ENCODE measurements at places on chromosomes 7 and 10.

GRCh38 chr7:123754271-123754871 is 5.6 kb upstream of the WASL start:
- peaks cover 43% of the 10 kb centered on the region for H3K4me1 ChIP-seq
- no peak for DNase-seq
- H3K27me3 ChIP-seq: no peaks in the 10 kb centered on the region
- no peak overlapping the region for H3K4me3 ChIP-seq
- H3K36me3 ChIP-seq: no peaks in the 10 kb centered on the region
- H3K27ac ChIP-seq: peak overlapping the region; percentile 29

- H3K27me3 ChIP-seq: no peaks in the 10 kb centered on the region
- no peak overlapping the region for H3K27ac ChIP-seq
- no peak overlapping the region for H3K4me3 ChIP-seq
- no peak for DNase-seq
Observed at GRCh38 chr7:7596176-7596575, 29.5 kb downstream of the MIOS start.

- no peak overlapping the region for H3K4me3 ChIP-seq
- DNase-seq: no peak
- H3K27me3 ChIP-seq: peaks cover 34% of the 10 kb centered on the region
Observed at GRCh38 chr7:1703441-1703840, 33.4 kb downstream of the ELFN1 start.

DNA sequence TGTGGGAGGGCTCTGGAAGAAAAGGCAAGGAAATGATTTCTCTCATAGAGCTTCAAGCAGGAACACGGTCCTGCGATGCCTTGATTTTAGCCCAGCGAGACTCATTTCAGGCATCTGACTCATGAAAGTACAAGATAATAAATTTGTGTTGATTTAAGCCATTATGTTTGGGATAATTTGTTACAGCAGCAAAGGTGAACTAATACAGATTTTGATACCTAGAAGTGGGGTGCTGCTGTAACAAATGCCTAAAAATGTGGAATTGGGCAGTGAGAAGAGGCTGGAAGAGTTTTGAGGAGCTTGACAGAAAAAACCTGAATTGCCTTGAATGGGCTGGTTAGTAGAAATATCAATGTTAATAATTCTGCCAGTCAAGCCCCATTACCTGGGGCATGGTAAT is 44.1 kb upstream of the NRF1 start:
- no peaks in the 10 kb centered on the region for H3K36me3 ChIP-seq
- H3K4me3 ChIP-seq: no peak overlapping the region
- no peaks in the 10 kb centered on the region for H3K4me1 ChIP-seq
- H3K27ac ChIP-seq: no peak overlapping the region

GRCh38 chr7:23235813-23236221 is 10.8 kb upstream of the GPNMB start:
- H3K27me3 ChIP-seq: no peaks in the 10 kb centered on the region
- H3K27ac ChIP-seq: no peak overlapping the region
- no peak for DNase-seq
- peaks cover 12% of the 10 kb centered on the region for H3K4me1 ChIP-seq
- no peaks in the 10 kb centered on the region for H3K36me3 ChIP-seq

DNA sequence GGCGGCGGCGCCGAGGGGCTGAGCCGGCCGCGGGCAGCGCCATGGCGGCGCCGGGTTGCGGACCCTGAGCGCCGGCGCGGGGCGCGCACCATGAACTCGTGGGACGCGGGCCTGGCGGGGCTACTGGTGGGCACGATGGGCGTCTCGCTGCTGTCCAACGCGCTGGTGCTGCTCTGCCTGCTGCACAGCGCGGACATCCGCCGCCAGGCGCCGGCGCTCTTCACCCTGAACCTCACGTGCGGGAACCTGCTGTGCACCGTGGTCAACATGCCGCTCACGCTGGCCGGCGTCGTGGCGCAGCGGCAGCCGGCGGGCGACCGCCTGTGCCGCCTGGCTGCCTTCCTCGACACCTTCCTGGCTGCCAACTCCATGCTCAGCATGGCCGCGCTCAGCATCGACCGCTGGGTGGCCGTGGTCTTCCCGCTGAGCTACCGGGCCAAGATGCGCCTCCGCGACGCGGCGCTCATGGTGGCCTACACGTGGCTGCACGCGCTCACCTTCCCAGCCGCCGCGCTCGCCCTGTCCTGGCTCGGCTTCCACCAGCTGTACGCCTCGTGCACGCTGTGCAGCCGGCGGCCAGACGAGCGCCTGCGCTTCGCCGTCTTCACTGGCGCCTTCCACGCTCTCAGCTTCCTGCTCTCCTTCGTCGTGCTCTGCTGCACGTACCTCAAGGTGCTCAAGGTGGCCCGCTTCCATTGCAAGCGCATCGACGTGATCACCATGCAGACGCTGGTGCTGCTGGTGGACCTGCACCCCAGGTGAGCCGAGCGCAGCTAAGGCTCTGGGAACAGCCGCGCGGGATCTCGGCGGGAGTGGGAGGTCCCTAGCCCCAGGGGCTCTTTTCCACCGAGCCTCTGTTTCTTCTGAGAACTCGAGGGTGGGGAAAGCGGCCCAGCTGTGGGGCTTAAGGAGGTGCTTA is at the start of gene GPR26:
TSS of gene GPR26 (plus strand) at position 38 of the 919 bp plus-strand sequence. CDS start at position 91, 53 bp downstream.
- H3K27me3 ChIP-seq: peaks cover 58% of the 10 kb centered on the region
- peaks cover 2% of the 10 kb centered on the region for H3K36me3 ChIP-seq
- no peak within 1 kb of the TSS for H3K27ac ChIP-seq
- H3K4me1 ChIP-seq: peaks cover 16% of the 10 kb centered on the region
- peak; percentile 63 for DNase-seq

DNA sequence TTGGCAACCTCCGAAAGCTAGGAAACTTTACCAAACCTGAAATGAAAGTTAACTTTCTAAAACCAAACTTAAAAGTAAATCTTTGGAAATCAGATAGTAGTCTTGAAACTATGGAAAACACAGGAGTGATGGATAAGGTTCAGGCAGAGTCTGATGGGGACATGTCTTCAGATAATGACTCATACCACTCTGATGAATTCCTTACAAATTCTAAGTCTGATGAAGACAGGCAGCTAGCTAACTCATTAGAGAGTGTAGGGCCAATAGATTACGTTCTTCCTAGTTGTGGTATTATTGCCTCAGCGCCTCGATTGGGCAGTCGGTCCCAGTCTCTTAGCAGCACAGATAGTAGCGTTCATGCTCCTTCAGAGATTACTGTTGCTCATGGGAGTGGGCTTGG is 45.9 kb downstream of the MCMBP start:
- DNase-seq: no peak
- H3K36me3 ChIP-seq: peaks cover 66% of the 10 kb centered on the region
- no peaks in the 10 kb centered on the region for H3K4me1 ChIP-seq
- H3K27me3 ChIP-seq: no peaks in the 10 kb centered on the region

DNA sequence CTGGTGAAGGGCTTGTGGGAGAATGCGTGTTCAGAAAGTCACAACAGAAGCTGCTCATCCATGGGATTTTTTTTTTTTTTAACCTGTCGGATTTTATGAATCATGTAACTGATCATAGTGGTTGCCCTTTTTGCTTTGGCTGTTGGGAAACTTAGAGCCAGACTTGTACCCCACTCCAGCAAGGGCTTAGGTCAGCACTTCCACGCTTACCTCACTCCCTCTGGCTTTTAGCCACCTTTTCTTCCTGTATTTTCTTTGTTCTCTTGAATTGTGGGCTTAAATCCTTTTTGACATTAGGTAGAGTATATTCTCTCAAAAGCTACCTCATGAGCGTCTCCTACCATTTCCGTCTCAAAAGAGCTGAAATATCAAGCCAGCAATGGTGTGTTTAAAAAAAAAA is 113.6 kb upstream of the BTBD16 start:
- H3K4me1 ChIP-seq: peaks cover 66% of the 10 kb centered on the region
- no peak for DNase-seq
- no peaks in the 10 kb centered on the region for H3K27me3 ChIP-seq
- H3K27ac ChIP-seq: no peak overlapping the region
- no peak overlapping the region for H3K4me3 ChIP-seq

DNA sequence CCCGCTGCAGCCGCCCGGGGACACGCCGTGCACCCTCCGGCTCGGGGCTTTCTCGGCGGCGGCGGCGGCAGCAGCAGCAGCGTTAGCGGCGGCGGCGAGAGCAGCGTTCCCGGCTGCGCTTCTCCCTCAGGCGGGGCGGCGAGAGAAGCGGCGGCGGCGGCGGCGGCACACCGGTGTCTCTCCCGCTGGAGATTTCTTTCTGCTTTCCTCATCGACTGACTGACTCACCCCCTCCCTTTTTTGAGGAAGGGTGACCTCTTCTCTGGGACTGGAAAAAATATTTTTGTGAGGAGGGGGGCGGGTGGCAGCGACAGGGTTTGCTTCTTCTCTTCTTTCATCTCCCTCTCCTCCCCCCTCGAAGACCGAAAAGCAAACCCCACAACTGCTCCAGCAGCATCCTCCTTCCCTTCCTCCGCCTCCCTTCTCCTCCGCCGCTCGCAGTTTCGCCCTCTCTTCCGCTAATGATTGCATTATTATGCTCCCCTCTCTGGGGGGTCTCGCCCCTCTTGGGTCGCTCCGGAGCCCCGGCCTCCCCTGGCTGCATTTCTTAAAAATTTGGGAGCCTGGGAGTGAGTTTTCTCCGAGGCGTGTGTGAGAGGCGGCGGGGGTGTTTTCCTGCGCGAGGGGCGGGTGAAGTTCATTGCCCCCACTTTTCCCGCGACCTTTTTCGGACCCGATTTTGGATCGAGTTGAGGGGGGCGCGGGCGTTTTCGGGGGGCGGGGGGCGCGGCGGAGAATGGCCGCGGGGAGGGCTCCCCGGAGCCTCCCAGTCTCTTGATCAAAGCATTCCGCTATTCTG is 411 bp downstream of the AUTS2 start:
- H3K4me1 ChIP-seq: peaks cover 4% of the 10 kb centered on the region
- H3K36me3 ChIP-seq: no peaks in the 10 kb centered on the region
- H3K27me3 ChIP-seq: peaks cover 48% of the 10 kb centered on the region
- H3K27ac ChIP-seq: no peak overlapping the region

GRCh38 chr10:75887992-75888680 is 456.7 kb downstream of the LRMDA start:
- H3K36me3 ChIP-seq: no peaks in the 10 kb centered on the region
- no peak overlapping the region for H3K27ac ChIP-seq
- H3K4me3 ChIP-seq: no peak overlapping the region
- H3K4me1 ChIP-seq: no peaks in the 10 kb centered on the region
- no peak for DNase-seq

DNA sequence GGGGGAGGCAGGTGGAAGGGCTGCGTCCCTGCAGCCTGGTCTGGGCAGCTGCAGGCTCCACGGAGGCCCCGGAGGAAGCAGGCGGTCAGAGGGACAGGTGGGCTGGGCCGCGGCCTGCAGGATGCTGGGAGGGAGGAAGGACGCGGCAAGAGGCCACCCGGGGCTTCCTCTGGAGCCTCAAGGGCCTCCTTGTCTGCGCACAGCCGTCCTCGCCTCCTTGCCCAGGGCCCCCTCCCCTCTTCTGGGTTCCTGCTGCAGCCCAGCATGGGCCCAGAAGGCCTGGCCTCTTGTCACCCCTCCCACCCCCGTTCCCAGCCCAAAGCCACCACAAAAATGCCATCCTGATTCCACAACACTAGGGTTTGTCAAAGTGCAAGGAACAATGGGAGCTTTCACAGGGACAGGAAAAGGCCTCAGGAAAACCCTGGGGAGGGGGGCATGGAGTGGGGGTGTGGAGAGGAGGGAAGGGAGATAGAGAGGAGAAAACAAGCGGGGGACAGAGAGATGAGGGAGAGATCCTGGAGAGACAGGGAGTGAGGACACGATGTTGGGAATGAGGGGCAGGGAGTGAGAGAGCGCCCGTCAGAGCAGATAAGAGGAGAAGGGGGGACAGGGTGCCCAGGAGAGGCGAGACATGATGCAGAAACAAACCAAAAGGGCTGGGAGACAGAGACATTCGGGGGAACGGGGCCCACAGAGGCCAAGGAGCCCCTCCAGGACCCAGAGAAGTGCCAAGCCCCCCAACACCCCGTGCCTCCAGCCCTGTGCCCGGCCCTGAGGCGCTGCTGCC is 41.8 kb downstream of the ZCCHC24 start:
- no peak overlapping the region for H3K27ac ChIP-seq

- H3K36me3 ChIP-seq: no peaks in the 10 kb centered on the region
- H3K27ac ChIP-seq: no peak overlapping the region
- no peak overlapping the region for H3K4me3 ChIP-seq
- DNase-seq: no peak
Observed at GRCh38 chr7:36746347-36746746, 22.1 kb upstream of the AOAH start.

All from WTC11 (cell line).